Sigmoid colon (tissue), 7 donors: ENCODE measurements at places on chromosomes 6 and 20. TPM values are rescaled to one million over a fixed set of nuclear protein-coding genes. Genes with fewer than 3 reads are reported as not detected.

C6orf163 gene
- polyA plus RNA-seq = 0.71 TPM

MYCT1 gene
- 0.46 TPM for polyA plus RNA-seq

RPS21 gene
- 6,260 TPM for polyA plus RNA-seq

ZC2HC1B gene
- not detected for polyA plus RNA-seq

CST4 gene
- polyA plus RNA-seq = not detected

MTRF1L gene
- 22.8 TPM for polyA plus RNA-seq

SNPH gene
- polyA plus RNA-seq = 0.23 TPM

ANGPT4 gene
- polyA plus RNA-seq = not detected

TRIM26 gene
- 35.4 TPM for polyA plus RNA-seq

LTA gene
- not detected for polyA plus RNA-seq

HRH3 gene
- not detected for polyA plus RNA-seq

KCNB1 gene
- polyA plus RNA-seq = 2.5 TPM

COL12A1 gene
- 2.1 TPM for polyA plus RNA-seq

PAK5 gene
- polyA plus RNA-seq = not detected

BCAS4 gene
- 0.46 TPM for polyA plus RNA-seq

B3GAT2 gene
- polyA plus RNA-seq = under 0.01 TPM

GNAS-AS1 gene
- 0.69 TPM for polyA plus RNA-seq

CYP39A1 gene
- 2.4 TPM for polyA plus RNA-seq

HLA-DRA gene
- 137 TPM for polyA plus RNA-seq

CALHM5 gene
- 0.60 TPM for polyA plus RNA-seq

CDKN1A gene
- 255 TPM for polyA plus RNA-seq

TRAM2 gene
- polyA plus RNA-seq = 1.8 TPM

KIFC1 gene
- 4.6 TPM for polyA plus RNA-seq

MMP24 gene
- polyA plus RNA-seq = 0.46 TPM

NCOA5 gene
- 11.4 TPM for polyA plus RNA-seq

OR2B2 gene
- not detected for polyA plus RNA-seq

CDSN gene
- not detected for polyA plus RNA-seq

CLPSL2 gene
- not detected for polyA plus RNA-seq

KCNG1 gene
- 7.1 TPM for polyA plus RNA-seq

ADGB gene
- polyA plus RNA-seq = not detected

GJA1 gene
- 3.0 TPM for polyA plus RNA-seq

BPIFB1 gene
- polyA plus RNA-seq = not detected

DEF6 gene
- polyA plus RNA-seq = 30.1 TPM

CNBD2 gene
- 10.8 TPM for polyA plus RNA-seq

TAAR6 gene
- not detected for polyA plus RNA-seq

RIMS1 gene
- polyA plus RNA-seq = 0.77 TPM

SEL1L2 gene
- 0.16 TPM for polyA plus RNA-seq

EPHA7 gene
- polyA plus RNA-seq = 1.2 TPM

GTSF1L gene
- 0.17 TPM for polyA plus RNA-seq

LY6G6F gene
- polyA plus RNA-seq = not detected

TFAP2D gene
- not detected for polyA plus RNA-seq

SUMO4 gene
- not detected for polyA plus RNA-seq

MRPL2 gene
- 65.9 TPM for polyA plus RNA-seq

COX4I2 gene
- polyA plus RNA-seq = 3.0 TPM

SCUBE3 gene
- 0.29 TPM for polyA plus RNA-seq

SNAI1 gene
- polyA plus RNA-seq = 0.60 TPM

IMPG1 gene
- polyA plus RNA-seq = not detected

DNMT3B gene
- not detected for polyA plus RNA-seq

RIPOR3 gene
- 7.8 TPM for polyA plus RNA-seq

NMBR gene
- polyA plus RNA-seq = not detected

TTLL9 gene
- 0.15 TPM for polyA plus RNA-seq

BPI gene
- polyA plus RNA-seq = 0.09 TPM

RANBP9 gene
- polyA plus RNA-seq = 19.4 TPM
